ENCODE measurements at places on chromosomes 11 and 22.
A peak's percentile ranks its signal among the peaks of the same experiment; 100 is the strongest.

- DNase-seq = no peak
These were observed 16.1 kb downstream of the MIAT start for GRCh38 chr22:26673486-26673885.

GRCh38 chr22:34878171-34878570, 187.8 kb upstream of the ISX start:
- DNase-seq = no peak

DNA sequence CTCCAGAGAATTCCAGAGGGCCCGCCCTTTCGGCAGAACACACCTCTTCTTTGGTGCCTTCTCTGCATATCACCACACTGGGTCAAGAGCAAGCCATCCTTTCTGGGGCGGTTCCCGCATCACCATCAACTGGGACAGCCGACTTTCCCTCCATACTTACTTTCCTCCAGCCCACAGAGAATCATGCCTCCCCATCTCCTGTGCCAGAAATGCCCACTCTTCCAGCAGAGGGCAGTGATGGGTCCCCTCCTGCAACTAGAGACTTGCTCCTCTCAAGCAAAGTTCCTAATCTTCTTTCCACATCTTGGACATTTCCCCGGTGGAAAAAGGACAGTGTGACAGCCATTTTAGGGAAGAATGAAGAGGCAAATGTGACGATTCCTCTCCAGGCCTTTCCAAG, 157.7 kb downstream of the C11orf91 start:
- DNase-seq = no peak

GRCh38 chr11:106218106-106218505, 140.6 kb downstream of the AASDHPPT start:
- no peak for DNase-seq

GRCh38 chr22:24175160-24175808, 6.0 kb upstream of the SUSD2 start:
- peak; percentile 41 for DNase-seq

- no peak for DNase-seq
These were observed 125.2 kb downstream of the LRRC4C start for GRCh38 chr11:41334007-41334933.

DNA sequence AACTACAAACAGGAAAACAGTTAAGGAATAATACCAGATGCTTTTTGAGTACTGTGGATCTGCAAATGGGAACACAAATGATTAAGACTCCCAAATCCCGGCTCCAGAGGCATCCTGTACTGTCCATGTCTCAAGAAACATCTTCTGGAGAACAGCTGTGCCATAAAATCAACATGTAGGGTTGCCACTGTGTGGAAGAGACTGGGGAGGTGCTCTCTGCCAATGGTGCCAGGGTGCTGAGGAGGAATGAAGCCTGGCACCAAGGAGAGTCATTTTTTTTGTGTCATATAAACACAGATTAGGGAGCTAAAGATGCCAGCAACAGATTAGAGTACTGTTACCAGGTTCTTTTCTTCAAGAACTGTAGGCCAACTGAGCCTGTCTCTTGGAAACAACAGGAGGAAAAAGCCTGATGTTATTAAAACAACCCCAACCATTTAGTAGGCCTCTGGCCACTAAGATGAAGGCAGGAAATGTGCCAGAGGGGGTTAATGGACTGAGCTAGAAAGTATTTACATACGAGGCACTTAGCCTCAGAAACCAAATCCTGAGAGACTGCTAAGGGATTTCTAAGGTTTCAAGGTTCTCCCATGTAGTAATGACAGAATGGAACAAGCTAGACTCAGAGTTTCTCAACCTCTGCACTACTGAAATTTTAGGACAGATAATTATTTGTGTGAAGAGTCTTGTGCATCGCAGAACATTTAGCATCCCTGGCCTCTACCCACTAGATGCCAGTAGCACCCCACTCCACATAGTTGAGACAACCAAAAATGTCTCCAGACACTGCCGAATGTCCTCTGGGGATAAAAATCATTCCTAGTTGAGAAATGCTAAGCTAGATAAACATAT, 54.6 kb upstream of the CHRM4 start:
- DNase-seq = no peak

DNA sequence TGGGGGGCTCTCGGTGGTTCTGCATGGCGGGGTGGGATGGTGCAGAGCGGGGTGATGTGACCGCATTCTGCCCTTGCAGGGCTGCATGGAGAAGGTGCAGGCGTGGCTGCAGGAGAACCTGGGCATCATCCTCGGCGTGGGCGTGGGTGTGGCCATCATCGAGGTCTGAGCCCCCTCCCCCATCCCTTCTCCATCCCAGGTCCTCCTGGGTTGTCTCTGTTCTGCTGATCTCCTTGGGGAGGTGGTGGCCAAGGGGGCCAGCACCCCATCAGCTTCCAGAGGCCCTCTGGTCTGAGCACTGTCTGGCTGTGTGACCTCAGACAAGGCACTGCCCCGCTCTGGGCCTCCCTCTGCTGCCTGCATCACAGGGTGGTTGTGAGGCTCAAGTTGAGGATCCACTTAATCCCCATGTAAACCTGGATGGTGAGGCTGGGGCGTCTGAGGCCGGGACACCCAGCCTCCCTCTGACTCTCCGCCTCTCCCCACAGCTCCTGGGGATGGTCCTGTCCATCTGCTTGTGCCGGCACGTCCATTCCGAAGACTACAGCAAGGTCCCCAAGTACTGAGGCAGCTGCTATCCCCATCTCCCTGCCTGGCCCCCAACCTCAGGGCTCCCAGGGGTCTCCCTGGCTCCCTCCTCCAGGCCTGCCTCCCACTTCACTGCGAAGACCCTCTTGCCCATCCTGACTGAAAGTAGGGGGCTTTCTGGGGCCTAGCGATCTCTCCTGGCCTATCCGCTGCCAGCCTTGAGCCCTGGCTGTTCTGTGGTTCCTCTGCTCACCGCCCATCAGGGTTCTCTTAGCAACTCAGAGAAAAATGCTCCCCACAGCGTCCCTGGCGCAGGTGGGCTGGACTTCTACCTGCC, 53.3 kb downstream of the CD82 start:
- DNase-seq = no peak

DNA sequence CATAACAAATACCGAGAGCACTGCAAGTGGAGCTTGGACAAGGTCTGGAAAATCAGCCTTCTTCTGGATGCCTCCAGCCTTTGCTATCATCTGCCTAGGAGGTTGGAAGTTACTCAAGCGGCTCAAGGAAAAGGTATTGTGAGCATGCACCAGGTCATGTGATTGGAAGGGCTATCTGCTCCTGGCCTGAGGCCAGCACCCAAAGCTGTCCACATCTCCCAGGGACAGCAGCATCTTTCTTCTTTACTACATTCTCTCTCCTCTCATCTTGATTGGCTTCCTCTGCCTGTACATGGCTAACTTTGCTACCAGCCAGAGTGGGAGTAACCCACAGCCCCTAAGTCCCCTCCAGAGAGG, 44.2 kb upstream of the AMPD3 start:
- no peak for DNase-seq

Measured in activated T-helper 1 cell treated with anti-CD3 and anti-CD28 coated beads, Interleukin-2, amount 50 U/mL, for 16 hours (primary cell).